Left lung (tissue), 14 donors: ENCODE measurements at places on chromosomes 4 and X. TPM values are rescaled to one million over a fixed set of nuclear protein-coding genes. Genes with fewer than 3 reads are reported as not detected.
A peak's percentile ranks its signal among the peaks of the same experiment; 100 is the strongest.

The SORBS2 gene
- 24.2 TPM for polyA plus RNA-seq

The DNAAF6 gene
- 0.55 TPM for polyA plus RNA-seq

The ART3 gene
- polyA plus RNA-seq: 0.27 TPM

The GASK1B gene
- polyA plus RNA-seq: 23.7 TPM

GRCh38 chrX:19867938-19868337 is 19.5 kb downstream of the SH3KBP1 start:
- DNase-seq: no peak
- H3K36me3 ChIP-seq: no peaks in the 10 kb centered on the region
- no peaks in the 10 kb centered on the region for H3K27me3 ChIP-seq
- peaks cover 81% of the 10 kb centered on the region for H3K4me1 ChIP-seq
- no peak overlapping the region for H3K4me3 ChIP-seq
- H3K27ac ChIP-seq: no peak overlapping the region

GRCh38 chrX:68273887-68274286 is 159.4 kb downstream of the OPHN1 start:
- no peaks in the 10 kb centered on the region for H3K4me1 ChIP-seq
- H3K36me3 ChIP-seq: no peaks in the 10 kb centered on the region
- H3K27me3 ChIP-seq: no peaks in the 10 kb centered on the region
- DNase-seq: no peak
- no peak overlapping the region for H3K4me3 ChIP-seq
- no peak overlapping the region for H3K27ac ChIP-seq

GRCh38 chr4:94407846-94408245 is 43.9 kb upstream of the PDLIM5 start:
- H3K4me1 ChIP-seq: peaks cover 2% of the 10 kb centered on the region
- no peak overlapping the region for H3K4me3 ChIP-seq
- no peaks in the 10 kb centered on the region for H3K27me3 ChIP-seq
- H3K27ac ChIP-seq: no peak overlapping the region

GRCh38 chr4:129929052-129929451 is 833.1 kb downstream of the C4orf33 start:
- H3K4me3 ChIP-seq: no peak overlapping the region
- no peaks in the 10 kb centered on the region for H3K4me1 ChIP-seq
- DNase-seq: no peak
- H3K27me3 ChIP-seq: no peaks in the 10 kb centered on the region

GRCh38 chr4:149891426-149891825 is 75.8 kb upstream of the IQCM start:
- no peaks in the 10 kb centered on the region for H3K36me3 ChIP-seq
- no peaks in the 10 kb centered on the region for H3K4me1 ChIP-seq
- no peak for DNase-seq
- no peak overlapping the region for H3K27ac ChIP-seq

- H3K27me3 ChIP-seq: peaks cover 18% of the 10 kb centered on the region
- DNase-seq: no peak
- no peak overlapping the region for H3K27ac ChIP-seq
Observed at GRCh38 chrX:45196701-45197100, 4.0 kb downstream of the DIPK2B start.

DNA sequence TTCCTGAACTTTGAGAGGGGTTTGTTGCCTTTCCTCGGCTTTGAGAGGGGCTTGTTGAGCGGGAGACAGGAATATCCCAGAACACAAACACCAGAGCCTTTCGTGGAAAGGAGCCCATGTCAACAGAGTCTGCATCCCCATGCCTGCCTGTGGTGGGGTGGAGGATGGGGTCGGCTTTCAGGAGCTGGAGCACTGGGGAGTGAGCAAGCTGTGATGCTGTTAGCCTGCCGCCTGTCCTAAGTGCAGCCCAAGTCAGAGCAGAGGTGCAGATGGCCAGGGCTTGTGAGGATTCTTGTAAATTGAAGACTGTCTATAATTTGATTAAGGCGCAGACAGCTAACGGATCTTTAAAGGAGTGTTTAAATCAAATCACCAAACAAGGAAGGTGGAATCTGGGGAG is 103.3 kb upstream of the ANK2 start:
- H3K27ac ChIP-seq: no peak overlapping the region
- no peak overlapping the region for H3K4me3 ChIP-seq
- DNase-seq: no peak
- no peaks in the 10 kb centered on the region for H3K4me1 ChIP-seq
- no peaks in the 10 kb centered on the region for H3K27me3 ChIP-seq

- H3K27ac ChIP-seq: no peak overlapping the region
- H3K27me3 ChIP-seq: no peaks in the 10 kb centered on the region
- no peaks in the 10 kb centered on the region for H3K4me1 ChIP-seq
- DNase-seq: no peak
- H3K36me3 ChIP-seq: no peaks in the 10 kb centered on the region
Observed at GRCh38 chr4:126960760-126961159, 672.0 kb upstream of the INTU start.

GRCh38 chr4:59161249-59161648 is 2038.9 kb upstream of the ADGRL3 start:
- H3K4me3 ChIP-seq: no peak overlapping the region
- no peak overlapping the region for H3K27ac ChIP-seq
- H3K36me3 ChIP-seq: no peaks in the 10 kb centered on the region
- no peaks in the 10 kb centered on the region for H3K27me3 ChIP-seq
- DNase-seq: no peak
- H3K4me1 ChIP-seq: no peaks in the 10 kb centered on the region

DNA sequence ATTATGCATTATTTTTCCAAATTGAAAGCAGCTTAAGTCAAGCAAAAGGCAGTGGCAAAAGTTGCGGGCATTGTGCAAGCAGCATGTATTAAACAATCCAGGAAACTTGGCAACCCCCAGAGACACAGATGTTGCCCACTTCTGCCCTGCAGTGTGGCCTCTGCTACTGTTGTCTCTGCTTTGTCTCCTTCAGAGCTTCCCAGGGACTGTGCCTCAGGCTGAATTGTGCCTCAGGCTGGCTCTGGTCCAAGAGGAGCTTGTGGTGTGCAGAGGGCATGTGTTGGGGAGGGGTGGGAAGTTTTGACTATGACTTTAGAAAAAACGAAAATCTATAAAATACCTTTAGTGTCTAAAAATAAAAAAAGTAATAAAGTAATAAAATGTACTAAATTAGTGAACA is 201.4 kb downstream of the CCSER1 start:
- DNase-seq: no peak
- H3K27ac ChIP-seq: no peak overlapping the region
- no peaks in the 10 kb centered on the region for H3K27me3 ChIP-seq
- H3K4me1 ChIP-seq: peaks cover 4% of the 10 kb centered on the region

GRCh38 chr4:121155893-121156292 is 8.2 kb downstream of the TNIP3 start:
- H3K4me1 ChIP-seq: peaks cover 47% of the 10 kb centered on the region
- peak overlapping the region; percentile 78 for H3K27ac ChIP-seq
- H3K27me3 ChIP-seq: no peaks in the 10 kb centered on the region
- DNase-seq: no peak
- no peaks in the 10 kb centered on the region for H3K36me3 ChIP-seq

GRCh38 chr4:58247792-58248191 is 1137.6 kb upstream of the IGFBP7 start:
- no peak for DNase-seq
- H3K36me3 ChIP-seq: no peaks in the 10 kb centered on the region
- no peak overlapping the region for H3K27ac ChIP-seq
- no peaks in the 10 kb centered on the region for H3K27me3 ChIP-seq
